ENCODE measurements at places on chromosomes 5 and 9.
A peak's percentile ranks its signal among the peaks of the same experiment; 100 is the strongest.

- DNase-seq, result no peak
Observed at GRCh38 chr5:3182133-3182876, 413.3 kb upstream of the IRX1 start.

- no peak for DNase-seq
Observed at GRCh38 chr5:96572864-96573512, 89.2 kb upstream of the CAST start.

GRCh38 chr9:137156567-137157375, 13.1 kb downstream of the LRRC26 start:
- DNase-seq, result no peak

GRCh38 chr5:756171-756570, 28.4 kb downstream of the ZDHHC11B start:
- DNase-seq, result peak; percentile 31

DNA sequence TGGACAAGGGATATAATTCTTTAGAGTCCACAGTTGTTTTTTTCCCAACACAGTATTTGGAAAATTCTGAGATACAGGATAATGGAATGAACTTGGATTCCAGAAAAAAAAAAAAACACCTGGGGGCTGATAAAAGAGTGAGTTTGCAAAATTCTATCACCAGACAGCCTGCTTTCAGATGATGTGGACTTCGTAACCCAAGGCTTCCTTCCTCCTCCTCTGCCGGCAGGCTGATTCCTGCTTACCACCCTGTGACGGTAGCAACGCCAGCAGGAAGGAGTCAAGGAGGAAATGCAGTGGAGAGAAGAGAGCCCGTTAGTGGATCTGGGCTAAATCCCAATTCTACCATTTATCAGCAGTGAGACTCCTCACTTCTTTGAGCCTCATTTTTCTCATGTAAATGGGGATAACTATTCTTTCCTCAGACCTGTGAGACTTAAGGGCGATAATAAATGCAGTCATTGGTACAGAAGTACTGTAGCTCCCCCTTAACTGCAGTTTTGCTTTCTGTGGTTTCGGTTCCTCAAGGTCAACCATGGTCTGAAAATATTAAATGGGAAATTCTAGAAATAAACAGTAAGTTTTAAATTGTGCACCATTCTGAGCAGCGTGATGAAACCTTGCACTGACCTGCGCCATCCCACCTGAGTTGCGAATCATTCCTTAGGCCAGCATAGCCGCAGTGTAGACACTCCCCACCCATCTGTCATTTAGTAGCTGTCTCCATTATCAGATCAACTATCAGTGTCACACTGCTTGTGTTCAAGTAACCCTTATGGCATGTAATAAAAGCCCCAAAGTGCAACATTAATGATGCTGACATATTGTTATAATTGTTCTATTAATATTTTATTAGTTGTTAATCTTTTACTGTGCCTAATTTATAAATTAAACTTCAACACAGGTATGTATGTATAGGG, 71.4 kb downstream of the DCP2 start:
- no peak for DNase-seq

GRCh38 chr5:19208397-19208796, 779.6 kb downstream of the CDH18 start:
- DNase-seq, result no peak

- DNase-seq, result no peak
Observed at GRCh38 chr5:4703931-4704458, 436.1 kb upstream of the ADAMTS16 start.

DNA sequence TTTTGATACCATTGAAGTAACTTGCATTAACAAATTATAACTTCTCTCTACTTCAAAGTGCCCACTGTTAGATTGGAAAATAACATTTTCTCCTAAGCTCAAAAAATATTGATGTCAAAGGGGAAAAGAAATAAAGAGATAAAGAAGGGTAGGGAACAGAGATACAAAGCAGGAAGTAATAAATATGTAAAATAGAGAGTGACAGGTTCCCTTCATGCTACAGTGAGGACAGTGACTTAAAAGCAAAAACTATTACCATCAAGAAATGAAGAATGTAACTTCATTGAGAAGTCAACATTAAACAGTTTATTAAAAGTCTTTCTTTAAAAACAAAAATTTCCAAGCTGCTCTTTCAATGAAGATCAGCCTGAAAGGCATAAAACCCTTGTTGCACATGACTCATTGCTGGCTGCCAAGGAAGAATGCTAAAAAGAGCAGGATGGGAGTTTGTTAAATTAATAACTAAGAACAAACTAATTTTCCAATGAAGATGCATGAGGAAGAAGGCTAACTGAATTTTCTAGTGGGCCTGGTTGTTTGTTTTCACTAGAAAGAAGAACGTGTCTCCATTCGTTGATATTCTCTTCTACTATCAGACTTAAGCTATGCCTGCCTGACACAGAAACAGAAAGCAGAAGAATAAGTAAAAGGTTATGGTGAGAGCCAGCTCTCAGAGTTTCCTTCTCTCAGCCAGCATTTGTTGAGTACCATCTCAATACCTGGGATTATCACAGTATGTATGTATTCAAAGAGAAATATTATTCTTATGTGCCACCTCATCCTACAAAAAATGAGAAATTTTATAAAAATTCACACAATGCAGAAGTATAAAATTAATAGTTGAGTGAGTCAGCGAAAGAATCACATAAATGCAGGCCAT, 197.8 kb upstream of the NREP start:
- DNase-seq, result no peak

DNA sequence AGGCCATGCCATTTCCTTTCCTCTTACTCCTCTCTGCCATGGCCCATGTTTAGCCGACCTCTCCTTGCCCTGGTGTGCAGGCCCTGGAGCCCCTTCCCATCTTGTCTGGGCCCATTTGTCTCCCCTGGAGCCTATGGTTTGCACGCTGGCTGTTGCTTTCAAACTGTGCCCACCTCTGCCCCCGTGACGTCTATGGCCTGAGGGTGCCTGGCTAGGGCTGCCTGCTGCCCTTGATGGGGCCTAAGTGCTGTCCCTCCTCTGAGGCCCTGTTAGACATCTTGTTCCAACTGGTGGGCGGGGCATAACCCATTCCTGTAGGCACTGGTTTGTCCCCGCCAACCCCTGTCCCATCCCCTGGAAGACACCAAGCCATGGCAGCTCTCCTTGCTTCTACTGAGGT, 22.7 kb upstream of the ENHO start:
- DNase-seq, result peak; percentile 10

DNA sequence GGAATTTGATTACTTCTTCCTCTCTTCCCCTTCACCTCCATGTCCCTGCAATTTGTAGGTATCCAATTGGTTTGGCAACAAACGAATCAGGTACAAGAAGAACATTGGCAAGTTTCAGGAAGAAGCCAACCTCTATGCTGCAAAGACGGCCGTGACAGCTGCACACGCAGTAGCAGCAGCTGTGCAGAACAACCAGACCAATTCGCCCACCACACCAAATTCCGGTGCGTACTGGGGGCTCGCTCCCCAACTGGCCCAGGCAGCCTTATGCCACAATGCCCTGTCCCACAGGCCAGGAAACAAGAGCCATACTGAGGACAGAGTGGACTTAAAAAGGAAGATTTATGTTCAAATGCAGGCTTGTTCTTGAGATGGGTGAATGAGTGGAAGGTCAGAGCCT, 213.5 kb downstream of the PBX3 start:
- no peak for DNase-seq

- no peak for DNase-seq
Observed at GRCh38 chr5:20974426-20974825, 986.4 kb upstream of the CDH18 start.

DNA sequence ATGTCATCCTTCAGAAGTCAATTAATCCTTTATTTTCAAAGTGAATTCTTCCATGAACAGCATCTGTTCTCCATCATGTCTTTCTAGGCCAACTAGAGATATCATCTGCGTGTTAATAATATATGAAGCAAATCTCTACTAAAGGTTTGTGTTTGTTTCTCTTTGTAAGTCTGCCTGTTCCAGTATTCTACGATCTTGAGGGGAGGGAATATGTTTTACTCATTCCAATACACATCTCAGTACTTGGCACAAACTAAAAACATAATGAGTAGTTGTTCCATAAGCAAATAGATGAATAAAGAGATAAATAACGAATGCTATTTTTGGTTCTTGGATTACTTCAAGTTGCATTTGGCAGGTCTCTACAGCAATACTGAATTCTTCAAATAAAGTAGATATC, 470.7 kb upstream of the GRIN3A start:
- no peak for DNase-seq

- DNase-seq, result no peak
Observed at GRCh38 chr9:89780959-89781358, 176.1 kb downstream of the GADD45G start.

GRCh38 chr5:108111736-108112135, 270.2 kb downstream of the FBXL17 start:
- no peak for DNase-seq

DNA sequence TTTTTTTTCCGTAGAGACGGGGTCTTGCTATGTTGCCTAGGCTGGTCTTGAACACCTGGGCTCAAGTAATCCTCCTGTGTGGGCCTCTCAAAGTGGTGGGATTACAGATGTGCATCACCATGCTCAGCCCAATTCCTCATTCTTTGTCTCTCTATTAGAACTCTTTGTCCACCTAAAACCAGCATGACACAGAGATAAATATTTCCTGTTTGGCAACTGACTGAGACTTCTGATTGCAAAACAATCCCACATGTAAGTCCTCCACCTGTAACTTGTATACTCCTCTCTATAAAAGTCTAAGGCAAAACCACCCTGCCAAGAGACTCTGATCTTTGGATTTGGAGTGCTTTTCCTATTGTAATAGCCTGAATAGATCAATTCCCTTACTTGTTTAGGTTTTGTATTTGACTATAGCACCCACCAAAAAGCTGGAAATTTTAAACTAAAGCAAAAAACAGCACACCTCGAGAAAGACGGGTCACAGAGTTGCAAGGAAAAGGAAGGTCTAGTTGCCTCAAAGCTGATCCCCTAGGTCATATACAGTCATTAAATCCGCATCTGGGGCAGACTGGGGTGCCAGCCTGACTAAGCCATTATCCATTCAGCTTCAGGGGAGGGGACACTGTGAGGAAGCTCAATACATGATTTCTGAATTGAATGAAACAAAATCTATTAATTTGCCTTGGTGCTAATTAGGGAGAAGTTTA, 13.5 kb upstream of the KIF27 start:
- no peak for DNase-seq

- no peak for DNase-seq
Observed at GRCh38 chr9:98897745-98898144, 46.0 kb upstream of the COL15A1 start.

GRCh38 chr5:19986031-19986619, 1.9 kb downstream of the CDH18 start:
- no peak for DNase-seq

DNA sequence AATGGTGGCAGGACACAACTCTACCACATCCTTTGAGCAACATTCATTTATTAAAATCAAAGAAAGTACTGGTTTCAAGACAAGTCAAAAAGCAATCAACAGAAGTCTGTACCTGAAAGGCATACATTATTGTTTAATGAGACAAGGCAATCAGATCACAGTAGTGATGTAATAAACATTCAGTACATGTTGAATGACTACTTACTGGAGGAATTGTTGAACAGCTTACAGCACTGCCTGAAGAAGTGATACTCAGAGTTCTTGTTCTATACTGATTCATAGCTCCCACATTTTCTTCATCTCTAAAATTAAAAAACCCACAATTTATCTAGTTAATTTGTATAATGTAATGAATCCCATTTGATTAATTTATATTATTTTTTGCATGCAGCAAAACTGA, 18.2 kb downstream of the RIOK2 start:
- DNase-seq, result no peak

GRCh38 chr9:5013374-5013773, 28.3 kb downstream of the JAK2 start:
- DNase-seq, result no peak

GRCh38 chr9:764105-764524, 77.4 kb upstream of the DMRT1 start:
- peak; percentile 72 for DNase-seq

DNA sequence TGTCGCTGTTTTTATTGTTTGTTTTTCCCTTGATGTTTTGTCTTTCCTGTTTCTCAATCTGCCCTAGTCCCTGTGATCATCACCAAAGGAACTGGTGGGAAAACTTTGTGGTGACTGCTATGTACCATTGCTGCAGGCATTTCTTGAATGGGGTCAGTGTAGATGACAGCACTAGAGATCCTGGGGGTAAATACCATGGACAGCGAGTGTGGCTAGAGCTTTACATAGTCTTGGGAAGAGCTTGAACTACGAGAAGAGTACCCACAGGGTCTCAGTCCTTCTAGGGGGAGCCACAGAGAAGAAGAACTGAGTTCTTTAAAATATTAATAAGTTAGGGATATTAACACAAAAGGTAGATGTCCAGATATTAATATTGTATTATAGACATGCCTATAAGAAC, 138.8 kb downstream of the PAM start:
- no peak for DNase-seq

DNA sequence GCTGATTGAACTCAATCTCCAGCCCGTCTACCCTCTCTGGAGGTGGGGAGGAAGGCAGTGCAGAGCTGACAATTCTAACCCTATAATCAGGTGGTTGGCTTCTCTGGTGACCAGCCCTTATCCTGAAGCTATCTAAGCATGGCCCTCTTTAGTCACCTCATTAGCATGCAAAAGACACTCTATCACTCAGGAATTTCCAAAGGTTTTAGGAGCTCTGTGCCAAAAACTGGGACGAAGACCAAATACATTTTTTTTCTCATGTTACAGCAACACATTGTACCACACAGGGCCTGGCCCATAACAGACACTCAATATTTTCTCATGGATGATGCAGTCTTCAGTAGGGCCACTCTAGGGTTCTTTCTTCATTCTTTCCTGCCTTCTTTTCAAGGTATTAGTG, 118.8 kb upstream of the VLDLR start:
- DNase-seq, result no peak

- no peak for DNase-seq
Observed at GRCh38 chr5:35488055-35488454, 129.6 kb upstream of the SPEF2 start.

- no peak for DNase-seq
Observed at GRCh38 chr9:92242260-92243136, 51.0 kb downstream of the IARS1 start.

DNA sequence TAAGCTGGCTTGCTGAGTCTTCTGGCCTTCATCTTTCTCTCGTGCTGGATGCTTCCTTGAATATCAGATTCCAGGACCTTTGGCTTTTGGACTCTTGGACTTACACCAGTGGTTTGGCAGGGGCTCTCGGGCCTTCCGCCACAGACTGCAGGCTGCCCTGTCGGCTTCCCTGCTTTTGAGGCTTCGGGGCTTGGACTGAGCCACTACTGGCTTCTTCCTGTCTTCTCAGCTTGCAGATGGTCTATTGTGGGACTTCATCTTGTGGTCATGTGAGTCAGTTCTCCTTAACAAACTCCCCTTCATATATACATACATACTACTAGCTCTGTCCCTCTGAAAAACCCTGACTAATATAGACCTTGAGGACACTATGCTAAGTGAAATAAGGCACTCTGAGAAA, 78.3 kb upstream of the SSBP2 start:
- no peak for DNase-seq

GRCh38 chr5:159602434-159602833, 272.1 kb upstream of the IL12B start:
- DNase-seq, result no peak
